ENCODE measurements at places on chromosomes 7 and 10.

DNA sequence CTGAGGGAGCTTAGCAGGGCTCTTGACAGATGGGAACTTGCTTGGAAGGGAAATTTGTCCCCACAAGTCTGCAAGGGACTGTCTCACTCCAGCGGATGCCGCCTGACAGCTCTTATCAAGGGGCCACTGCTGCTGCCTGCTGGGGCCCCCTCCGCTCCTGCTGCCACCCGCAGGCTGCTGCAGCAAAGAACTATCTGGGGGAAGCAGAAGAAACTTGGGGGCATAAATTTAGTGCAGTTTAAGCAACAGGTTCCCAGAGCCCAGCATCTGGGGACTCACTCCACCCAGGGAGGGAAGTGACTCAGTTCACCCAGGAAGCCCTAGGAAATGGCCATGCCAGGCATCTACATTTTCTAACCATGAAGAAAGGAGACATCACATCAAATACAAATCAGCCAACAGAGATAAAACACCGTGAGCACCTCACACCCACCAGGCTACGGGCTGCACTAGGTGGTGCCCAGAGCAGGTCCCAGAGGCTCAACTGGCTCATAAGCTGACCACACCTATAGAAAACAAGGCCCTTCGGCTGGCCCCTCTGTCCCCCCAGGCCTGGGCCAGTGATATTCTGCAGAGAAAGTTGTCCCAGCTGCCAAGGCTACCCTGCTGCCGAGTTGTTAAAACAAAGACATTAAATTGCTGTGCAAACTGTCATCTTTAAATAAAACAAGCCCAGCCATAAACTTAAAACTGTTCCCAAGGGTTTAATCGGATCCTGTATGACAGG lies 3.7 kb downstream of the RGS10 start:
- DNase-seq = no peak

DNA sequence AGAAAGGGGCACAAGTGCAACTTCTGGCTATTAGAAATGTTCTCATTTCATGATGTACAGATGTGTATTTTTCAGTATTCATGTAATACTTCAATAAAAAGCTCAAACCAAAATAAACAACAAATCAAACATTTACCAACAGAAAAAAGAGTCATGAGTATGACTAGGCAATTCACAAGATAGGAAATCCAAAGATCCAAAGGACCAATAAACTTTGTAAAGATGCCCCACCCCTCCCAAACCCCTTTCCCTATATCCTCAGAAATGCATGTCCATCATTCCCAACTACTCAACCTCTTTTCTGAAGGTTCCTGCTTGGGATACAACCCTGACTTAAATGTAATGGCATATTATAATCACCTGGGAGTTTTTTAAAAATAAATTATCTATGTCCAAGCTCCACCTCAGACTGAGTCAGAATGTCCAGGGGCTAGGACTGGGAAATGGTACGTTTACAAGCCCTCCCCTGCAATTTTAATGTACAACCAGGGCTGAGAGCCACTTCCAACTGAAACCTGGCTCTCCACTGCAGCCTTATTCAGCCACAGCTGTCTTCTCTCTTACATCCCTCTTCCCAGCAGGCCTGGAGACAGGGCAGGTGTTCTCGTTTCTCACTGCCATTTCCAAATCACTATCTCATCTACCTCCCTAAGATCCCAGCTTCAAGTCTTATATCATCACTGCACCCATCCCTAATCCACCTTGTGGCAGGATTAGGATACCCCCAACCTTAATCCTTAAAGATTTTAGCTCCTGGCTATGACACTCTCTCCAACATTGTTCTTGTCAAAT lies 36.5 kb downstream of the COA1 start:
- DNase-seq = no peak

DNA sequence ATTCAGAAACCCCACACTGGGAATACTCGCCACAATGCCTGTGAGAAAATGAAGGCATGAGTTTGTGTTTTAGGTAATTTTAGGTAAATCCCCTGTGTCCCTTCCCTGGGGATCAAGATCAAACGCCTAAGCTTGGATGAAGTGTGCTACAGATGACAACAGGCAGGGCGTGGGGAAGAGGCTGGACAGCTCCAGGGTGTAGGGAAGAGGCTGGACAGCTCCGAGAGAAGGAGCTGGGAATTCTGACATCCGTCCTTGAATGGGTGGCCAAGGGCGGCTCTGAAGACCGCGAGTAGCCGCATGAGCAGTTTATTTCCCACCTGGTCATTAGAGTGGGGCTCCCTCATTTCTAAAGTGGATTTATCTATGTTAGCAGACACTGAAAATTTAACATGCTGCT lies 109.7 kb downstream of the RAMP3 start:
- no peak for DNase-seq

DNA sequence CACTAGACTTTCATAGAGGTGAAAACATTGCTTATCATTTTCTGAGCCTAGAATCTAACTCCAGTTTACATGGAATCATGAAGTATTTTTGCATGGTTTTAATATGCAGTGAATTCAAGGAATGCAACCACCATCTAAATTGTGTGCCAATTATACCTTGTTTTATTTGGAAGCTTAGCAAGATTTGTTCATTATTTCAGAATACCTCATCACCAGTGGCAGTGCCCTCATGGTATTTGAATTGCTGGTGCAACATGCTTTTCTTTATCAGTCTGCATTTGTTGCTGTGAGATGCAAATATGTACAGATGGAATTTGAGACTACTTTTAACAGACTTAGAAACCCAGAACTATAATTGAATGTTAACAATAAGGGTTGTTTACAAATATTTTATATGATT lies 18.7 kb upstream of the ZNF800 start:
- no peak for DNase-seq

GRCh38 chr10:69636626-69637605 lies 6.9 kb downstream of the FAM241B start:
- DNase-seq = no peak

- no peak for DNase-seq
Measured at GRCh38 chr7:120716307-120716706, 141.6 kb downstream of the TSPAN12 start.

- DNase-seq = no peak
Measured at GRCh38 chr7:93015101-93015778, 102.5 kb downstream of the SAMD9 start.

DNA sequence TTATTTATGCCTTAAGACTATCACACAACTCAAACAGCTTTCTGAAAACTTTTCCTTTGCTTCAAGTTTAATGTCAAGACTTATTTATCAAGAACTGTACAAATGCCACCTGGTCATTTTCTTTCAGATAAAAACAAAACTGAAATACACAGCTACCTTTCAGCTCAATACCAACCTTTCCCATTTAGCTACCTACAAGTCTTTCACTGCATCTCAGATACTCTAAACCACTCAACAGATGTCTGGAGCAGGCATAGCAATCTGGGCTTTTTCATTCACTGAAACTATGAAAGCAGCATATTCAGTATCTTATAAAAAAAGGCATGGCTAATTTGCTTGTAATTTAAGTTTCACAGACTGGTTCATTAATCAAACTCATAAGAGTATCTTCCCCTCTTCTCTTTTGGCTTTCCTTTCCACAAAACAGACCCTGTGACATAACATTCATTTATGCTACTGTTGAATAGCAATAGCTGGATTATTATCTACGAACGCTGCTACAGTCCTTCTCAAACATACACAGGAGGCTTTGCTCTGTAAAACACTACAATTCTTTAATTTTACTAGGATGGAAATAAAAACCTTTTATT lies 8.2 kb downstream of the TRA2A start:
- no peak for DNase-seq

DNA sequence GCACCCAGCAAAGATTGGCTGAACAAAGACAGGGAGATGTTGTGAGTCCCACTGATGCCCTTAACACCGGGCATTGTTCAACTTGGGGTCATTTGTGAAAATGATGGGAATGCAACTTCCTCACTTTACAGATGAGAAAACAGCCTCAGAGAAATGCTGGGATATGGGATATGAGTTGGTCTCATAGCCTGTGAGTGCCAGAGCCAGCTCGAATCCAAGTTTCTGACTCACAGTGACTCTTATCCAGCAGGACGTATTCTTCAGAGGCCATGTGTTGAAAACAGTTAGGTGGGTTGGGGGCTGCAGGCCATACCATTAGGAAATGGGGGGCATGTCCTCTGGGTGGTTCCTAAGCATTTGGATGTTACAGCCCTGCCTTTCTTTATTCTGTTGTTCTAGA lies 45.2 kb downstream of the KIAA1217 start:
- DNase-seq = no peak

GRCh38 chr7:124263232-124263827 lies 230.5 kb upstream of the TMEM229A start:
- DNase-seq = no peak

- no peak for DNase-seq
Measured at GRCh38 chr7:17589671-17590070, 291.2 kb downstream of the AHR start.

GRCh38 chr10:11602919-11603523 lies 8.4 kb downstream of the USP6NL start:
- DNase-seq = no peak

DNA sequence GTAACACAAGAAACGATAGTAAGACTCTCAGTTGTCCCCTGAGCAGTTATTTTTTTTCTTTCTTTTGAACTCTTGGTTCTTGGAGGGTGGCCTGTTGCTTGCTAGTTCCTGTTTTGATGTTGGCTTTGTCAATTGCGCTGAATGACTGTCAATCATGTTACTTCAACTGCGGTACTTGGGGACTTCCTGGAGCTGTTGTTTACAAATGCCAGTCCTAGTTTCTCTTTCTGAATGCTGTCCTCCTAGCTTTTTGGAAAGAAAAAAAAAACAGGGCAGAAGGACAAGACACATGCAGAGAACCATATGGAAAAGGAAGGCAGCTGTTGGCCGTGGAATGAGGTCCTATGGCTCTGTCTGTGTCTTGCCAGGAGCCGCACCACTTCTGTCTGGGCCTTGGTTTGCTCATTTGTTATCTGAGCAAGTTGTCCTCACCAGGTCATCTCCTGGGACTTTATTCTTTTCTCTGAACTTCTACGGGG lies 7.0 kb upstream of the PDCD4 start:
- DNase-seq = no peak

DNA sequence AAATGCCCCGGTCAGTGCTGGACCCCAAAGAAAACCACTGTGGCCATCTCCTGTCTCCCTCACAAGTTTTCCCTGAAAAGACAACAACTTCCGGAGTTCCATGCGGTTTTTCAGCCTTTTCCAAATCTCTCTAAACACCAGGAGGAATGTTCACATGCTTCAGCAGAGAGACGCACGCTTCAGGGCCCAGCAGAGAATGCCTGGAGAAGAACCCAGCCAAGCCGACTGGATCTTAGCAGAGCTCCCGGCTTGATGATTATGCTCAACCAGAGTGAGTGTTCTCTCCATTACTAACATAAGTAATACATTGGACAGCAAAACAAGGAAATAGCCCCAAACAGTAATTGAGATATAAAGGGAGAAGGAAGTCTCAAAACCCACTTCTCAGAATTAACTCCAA lies 17.9 kb downstream of the PRKCQ start:
- no peak for DNase-seq

- no peak for DNase-seq
Measured at GRCh38 chr10:116221053-116221452, 52.0 kb downstream of the GFRA1 start.

DNA sequence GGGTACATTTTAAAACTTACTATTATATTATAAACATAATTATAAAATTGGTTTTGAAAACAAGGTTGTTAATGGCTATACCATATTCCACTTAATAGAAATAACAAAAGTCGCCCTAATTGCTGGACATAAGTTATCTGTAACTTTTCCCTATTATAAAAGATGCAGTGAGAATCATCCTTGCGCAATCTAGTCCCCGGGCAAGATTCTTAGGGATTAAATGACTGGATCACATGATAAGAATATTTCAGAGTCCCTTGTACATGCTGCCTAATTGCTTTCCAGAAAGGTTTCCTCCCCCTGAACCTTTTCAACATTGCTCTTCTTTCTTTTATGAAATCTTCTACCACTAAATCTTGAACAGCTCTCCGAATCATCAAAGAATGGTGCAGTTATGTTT lies 479.8 kb upstream of the MKI67 start:
- DNase-seq = no peak

DNA sequence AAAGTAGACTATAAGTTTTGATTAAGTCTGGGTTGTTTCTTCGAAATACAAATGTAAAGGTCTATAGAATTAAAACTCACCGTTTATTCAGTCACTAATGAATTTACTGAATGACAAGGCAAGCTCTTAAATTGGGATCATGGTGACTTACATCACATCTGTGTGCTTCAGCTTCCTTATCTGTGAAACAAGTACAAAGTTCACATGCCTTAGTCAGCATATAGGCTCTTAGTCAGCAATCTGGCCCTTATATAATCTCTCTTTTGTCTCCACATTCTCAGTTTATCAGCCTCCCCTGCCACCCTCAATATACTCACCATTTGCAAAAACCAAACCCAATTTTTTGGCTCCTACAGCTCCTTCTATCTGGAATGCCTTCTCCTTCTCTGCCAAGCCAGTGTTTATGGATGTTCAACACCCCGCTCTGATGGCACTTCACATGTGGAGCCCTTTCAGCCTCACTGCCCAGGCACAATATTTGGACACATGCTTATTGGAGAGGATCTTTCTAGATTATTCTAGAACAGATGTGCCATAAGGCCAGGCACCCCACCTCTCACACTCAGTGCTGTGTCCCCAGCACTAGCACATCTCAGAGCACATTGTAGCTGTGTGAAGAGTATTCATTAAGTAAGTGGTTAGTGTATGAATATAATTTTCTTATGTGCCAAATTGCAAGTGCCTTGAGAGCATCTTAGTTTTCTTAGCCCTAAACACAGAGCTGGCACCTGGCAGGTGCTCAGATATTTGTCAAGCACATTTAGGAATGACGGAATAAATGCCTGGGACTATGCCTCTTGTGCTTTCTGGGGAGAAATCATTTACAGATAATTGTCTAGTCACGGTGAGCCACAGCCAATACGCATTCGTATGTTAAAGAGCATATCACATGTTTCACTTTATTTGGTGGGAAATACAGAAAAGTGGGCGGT lies 9.8 kb upstream of the LAMB1 start:
- DNase-seq = no peak

GRCh38 chr7:151110941-151111645 lies 24.8 kb downstream of the AGAP3 start:
- peak; percentile 32 for DNase-seq

DNA sequence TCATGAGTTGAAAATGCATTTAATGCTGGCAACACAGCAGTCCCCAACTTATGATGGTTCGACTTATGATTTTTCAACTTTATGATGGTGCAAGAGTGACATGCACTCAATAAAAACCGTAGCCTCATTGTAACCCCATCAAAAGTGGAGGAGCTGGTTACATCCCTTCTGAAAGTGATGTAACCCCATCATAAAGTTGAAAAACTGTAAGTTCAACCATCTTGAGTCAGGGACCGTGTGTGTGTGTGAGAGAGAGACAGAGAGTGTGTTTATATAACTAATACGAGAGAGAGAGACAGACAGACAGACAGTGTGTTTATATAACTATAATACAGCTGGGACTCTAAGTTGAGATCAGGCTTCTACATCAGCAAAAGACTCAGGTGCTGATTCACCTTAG lies 21.0 kb downstream of the ANXA11 start:
- no peak for DNase-seq

Data from stimulated activated CD8-positive, alpha-beta memory T cell treated with anti-CD3 and anti-CD28 coated beads, Interleukin-2, amount 100 ng/mL, for 1 hour (primary cell).